ENCODE measurements at places on chromosomes 1 and 21.

DNA sequence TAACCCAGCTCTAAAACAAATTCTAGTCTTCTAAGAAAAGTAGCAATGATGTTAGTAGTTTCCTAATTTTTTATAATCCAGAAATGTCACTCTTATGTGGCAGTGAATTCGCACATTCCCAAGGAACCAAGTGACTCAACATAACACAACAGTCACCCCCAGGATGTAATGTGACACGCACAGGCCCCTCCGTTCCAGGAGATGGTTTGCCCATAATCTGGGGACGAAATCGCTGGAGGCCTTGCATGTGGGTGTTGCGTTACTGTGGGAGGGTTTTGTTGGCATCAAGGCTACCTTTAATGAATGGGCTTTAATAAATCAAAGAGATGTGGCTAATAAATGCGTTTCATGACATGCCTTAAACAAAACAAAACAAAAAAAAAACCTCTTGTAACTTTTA lies 50.9 kb downstream of the EVA1C start:
- DNase-seq = peak; percentile 21

DNA sequence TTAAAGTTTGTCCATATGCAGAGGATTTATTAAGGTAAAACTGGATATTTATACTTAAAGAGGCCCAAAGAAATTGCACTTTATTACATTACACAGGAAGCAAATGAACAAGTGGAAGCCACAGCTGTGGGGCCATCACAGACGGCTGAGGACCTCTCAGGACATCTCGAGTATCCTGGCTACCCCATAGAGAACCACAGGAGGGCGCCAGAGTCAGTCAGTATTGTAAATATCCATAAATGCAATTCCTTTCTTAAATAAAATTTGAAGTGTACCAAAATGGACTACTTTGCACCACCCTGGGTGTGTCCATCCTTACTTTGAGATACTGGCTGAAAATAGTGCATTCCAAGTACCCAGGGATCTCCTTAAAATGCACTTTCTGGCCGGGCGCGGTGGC lies 257.2 kb downstream of the MRPL39 start:
- no peak for DNase-seq

DNA sequence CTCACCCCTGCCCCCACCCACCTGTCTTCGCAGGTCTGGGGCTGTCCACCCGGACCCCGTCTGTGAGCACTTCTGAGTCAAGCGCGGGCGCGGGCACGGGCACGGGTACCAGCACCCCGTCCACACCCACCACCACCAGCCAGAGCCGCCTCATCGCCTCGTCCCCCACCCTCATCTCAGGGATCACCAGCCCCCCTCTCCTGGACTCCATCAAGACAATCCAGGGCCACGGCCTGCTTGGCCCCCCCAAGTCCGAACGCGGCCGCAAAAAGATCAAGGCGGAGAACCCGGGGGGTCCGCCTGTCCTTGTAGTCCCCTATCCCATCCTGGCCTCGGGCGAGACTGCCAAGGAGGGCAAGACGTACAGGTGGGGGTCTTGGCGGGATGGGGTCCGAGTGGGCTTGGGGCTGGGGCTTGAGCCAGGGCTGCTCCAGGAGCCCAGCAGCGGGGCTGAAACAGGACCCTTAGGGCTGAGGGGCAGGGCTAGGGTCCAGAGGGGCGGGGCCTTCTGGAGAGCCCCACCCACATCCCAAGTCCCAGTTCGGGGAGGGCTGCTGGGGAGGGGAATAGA lies 23.9 kb downstream of the ZNF362 start:
- no peak for DNase-seq

DNA sequence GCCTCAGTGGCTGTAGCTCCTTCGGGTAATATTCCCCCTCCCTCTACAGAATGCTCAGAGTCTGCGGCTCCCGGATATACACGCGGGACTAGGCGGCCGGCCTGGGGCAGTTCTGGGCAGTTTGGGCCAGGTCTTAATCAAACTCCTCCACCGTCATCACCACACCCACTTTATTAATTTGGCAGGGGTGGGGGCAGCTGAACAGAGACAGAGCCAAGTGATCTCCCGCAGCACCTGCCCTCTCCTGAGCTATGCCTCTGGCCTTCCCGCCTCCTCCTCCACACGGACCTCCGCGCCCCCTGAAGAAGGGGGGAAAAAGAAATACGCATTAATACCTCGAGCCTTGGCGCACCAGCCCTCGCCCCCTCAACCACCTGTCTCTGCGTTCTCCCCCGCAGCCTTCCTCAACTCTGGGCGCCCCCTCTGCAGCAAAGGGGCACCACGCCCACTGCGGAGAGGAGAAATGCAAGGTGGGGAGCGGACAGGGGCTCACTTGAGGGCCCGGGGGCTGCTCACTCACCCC lies 42.6 kb downstream of the CD34 start:
- DNase-seq = no peak
